Transverse colon (tissue), 4 donors: ENCODE measurements at places on chromosomes 3 and 15.

- no peaks in the 10 kb centered on the region for H3K4me1 ChIP-seq
- DNase-seq = no peak
- H3K36me3 ChIP-seq = no peaks in the 10 kb centered on the region
- H3K4me3 ChIP-seq = no peak overlapping the region
These were observed 52.1 kb downstream of the LSM3 start for GRCh38 chr3:14230729-14231128.

- no peaks in the 10 kb centered on the region for H3K36me3 ChIP-seq
- no peak for DNase-seq
- no peak overlapping the region for H3K4me3 ChIP-seq
- no peak overlapping the region for H3K27ac ChIP-seq
These were observed 31.9 kb downstream of the EHD4 start for GRCh38 chr15:41940441-41940857.

DNA sequence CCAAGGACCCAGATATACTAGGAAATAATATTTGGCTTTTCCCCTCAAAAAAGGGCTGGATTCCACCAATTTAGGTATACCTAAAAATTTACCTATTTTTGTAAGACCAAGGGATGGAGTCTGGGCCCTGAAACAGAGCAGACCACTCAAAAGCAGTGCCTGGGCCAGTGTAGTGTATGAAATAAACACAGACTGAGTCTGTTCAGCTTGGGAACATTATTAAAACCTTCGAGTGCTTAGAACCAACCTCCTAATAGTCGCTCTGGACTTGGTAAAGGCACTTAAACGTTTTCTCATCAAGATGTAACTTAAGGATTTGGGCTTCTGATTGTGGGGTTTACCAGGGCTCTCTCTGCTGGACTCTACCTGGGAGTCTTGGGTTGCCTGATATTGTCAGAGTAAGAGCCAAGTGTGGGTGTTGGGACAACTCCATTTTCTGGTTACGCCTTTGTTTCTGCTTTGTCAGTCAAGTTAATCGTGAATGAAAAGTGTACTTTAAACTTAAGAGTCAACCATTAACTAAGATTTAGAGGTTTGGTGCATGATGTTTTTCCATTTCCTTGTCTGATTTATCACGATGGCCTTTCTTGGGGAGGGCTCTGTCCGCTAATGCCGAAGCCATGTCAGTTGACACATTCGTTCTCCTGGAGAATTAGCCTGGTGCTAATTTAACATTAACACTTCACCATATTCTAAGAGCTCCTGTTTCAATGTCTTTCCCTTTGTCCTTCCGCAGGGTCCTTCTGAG is 221.0 kb upstream of the TPM1 start:
- no peaks in the 10 kb centered on the region for H3K36me3 ChIP-seq
- peaks cover 50% of the 10 kb centered on the region for H3K4me1 ChIP-seq
- peak; percentile 46 for DNase-seq
- H3K27me3 ChIP-seq = no peaks in the 10 kb centered on the region

DNA sequence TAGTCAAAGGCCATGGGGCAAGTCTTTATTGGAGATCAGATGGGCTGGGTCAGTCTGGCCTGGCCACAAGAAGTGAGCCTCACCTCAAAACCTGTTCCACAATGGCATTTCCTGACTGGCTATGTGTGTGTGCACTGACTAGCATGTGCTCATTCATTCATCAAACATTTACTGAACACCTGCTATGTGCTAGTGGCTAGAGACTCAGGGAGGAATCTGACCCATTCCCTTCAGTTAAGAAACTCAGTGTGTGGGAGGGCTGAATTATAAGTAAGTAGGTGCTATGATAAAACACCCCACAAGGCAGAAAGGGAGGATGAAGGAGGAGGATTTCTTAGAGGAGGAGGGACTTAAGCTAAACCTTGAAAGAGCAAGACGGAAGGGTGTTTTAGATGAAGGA is 5.4 kb upstream of the CGNL1 start:
- no peak for DNase-seq
- H3K27me3 ChIP-seq = peaks cover 5% of the 10 kb centered on the region
- H3K4me3 ChIP-seq = no peak overlapping the region
- no peak overlapping the region for H3K27ac ChIP-seq

DNA sequence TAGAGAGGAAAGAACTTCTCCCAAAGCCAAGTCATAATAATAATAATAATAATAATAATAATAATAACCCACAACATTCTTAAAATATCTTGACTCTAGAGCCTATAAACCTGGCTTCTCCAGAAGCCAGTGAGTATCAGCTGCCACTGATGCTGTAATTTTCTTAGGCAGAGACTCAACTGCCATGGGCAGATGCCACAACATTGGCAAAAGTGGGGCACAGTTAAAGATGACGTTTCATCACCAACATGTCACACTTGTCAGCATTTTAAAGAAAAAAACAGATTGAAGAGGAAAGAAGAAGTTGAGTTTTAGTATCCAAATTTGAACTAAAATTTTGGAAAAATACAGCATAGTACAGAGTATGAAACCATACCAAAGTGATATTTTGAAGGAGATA is 265.0 kb downstream of the ZMAT3 start:
- H3K27me3 ChIP-seq = no peaks in the 10 kb centered on the region
- H3K4me3 ChIP-seq = no peak overlapping the region
- no peak for DNase-seq

GRCh38 chr15:91278951-91279350 is 178.9 kb downstream of the SV2B start:
- no peak overlapping the region for H3K4me3 ChIP-seq
- H3K27ac ChIP-seq = no peak overlapping the region
- no peaks in the 10 kb centered on the region for H3K36me3 ChIP-seq
- peaks cover 6% of the 10 kb centered on the region for H3K27me3 ChIP-seq
- DNase-seq = no peak

- H3K36me3 ChIP-seq = no peaks in the 10 kb centered on the region
- no peak for DNase-seq
- H3K27me3 ChIP-seq = no peaks in the 10 kb centered on the region
- peaks cover 5% of the 10 kb centered on the region for H3K4me1 ChIP-seq
- H3K4me3 ChIP-seq = no peak overlapping the region
These were observed 21.7 kb downstream of the PLA2G4F start for GRCh38 chr15:42134617-42135245.

DNA sequence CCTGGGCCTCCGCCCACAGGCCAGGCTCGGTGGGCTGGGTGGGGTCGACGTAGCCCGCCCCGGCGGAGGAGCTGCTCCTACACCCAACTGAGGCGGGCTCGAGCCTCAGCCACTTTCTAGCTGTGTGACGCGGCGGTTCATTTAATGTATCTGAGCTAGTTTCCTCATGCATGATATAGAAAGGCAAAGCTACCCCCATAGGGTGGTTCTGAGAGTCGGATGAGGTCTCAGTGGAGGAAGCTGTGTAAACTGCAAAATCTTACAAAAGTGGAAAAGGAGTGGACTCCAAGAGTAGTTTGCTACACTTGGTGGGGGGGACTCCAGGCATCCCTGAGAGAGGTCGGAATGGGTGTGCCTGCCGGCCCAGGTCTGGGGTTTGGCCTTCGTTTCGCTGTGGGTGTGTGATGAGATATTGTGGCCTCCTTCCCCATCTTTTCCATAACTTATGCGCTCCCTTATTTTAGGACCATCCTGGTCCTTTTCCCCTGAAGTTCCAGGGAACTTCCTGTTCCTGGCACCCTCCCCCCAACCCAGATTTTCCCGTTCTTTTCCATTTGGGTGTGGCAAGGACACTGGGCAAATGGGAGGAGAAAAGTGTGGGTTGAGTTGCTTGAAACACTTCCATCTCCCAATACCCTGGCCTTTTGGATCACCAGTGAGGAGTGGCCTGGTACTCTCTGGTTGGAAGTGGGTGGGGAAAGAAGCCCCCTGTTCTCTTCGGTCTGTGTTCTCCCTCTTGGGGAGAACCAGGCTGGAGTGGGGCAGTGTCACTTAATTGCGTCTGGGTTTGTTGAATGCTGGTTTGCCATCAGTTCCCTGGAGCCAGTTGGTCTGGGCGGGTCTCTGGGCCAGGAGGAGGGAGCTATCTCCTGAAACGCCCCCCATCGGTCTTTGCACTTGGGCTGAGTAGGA is 1.1 kb downstream of the PDIA5 start:
- peaks cover 43% of the 10 kb centered on the region for H3K4me1 ChIP-seq
- peak overlapping the region; percentile 57 for H3K4me3 ChIP-seq

DNA sequence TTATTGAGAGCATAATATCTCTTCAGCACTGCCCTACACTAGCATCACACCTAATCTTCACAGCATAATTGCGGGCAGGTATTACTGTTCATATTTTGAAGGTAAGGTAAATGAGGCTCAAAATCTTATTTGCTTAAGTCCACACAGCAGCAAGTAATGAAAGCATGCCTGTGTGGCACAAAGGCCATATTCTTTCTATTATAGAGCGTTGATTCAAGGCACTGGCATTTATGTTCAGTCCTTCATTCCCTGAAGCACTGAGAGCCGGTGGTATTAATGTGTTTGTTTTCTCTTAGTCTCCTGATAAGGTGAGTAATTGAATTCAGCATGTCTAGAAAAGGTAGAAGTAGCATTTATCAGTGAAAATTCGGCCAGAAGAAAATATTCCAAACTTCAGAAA is 231.2 kb downstream of the BBX start:
- H3K36me3 ChIP-seq = no peaks in the 10 kb centered on the region
- H3K4me1 ChIP-seq = no peaks in the 10 kb centered on the region
- no peak overlapping the region for H3K4me3 ChIP-seq
- no peak overlapping the region for H3K27ac ChIP-seq
- no peaks in the 10 kb centered on the region for H3K27me3 ChIP-seq

DNA sequence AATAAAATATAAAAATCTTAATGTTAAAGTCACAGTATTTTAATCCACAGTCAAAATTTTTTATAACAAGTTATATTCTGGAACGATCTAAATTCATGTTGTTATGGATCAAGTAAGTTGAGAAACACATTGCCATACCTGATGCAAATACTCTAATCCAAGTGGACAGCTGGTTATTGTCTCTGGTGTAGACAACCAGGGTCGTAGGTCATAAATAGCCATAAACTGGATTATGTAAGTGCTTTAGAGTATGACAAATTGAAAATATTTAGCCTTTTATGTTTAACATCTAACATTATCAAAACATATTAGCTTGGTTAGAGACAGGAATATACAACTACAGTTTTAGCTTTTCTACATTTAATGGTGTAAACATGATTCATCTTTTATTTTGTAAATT is 53.0 kb downstream of the PLSCR2 start:
- H3K4me3 ChIP-seq = no peak overlapping the region
- DNase-seq = no peak
- no peak overlapping the region for H3K27ac ChIP-seq
- H3K36me3 ChIP-seq = no peaks in the 10 kb centered on the region
- no peaks in the 10 kb centered on the region for H3K27me3 ChIP-seq
- H3K4me1 ChIP-seq = no peaks in the 10 kb centered on the region

DNA sequence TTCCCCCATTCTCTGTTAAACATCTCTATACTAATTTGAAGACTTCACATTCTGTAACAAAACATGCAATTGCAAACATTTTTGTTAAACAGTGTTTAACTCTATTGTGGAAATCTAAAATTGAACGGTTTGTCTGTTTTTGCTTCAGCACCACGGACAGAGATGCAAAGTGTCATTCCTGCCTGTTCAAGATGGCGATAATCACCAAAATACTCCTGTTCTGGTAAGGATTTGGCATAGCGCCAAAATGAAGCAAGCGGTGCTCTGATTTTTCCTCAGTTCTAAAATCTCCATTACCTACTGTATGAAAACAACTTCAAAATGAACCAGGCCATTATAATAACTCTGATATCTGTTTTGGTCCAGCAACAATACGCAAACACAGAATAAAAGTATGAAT is 129.7 kb upstream of the TUSC7 start:
- H3K36me3 ChIP-seq = no peaks in the 10 kb centered on the region
- no peaks in the 10 kb centered on the region for H3K4me1 ChIP-seq
- DNase-seq = no peak
- H3K27ac ChIP-seq = no peak overlapping the region
- no peaks in the 10 kb centered on the region for H3K27me3 ChIP-seq

DNA sequence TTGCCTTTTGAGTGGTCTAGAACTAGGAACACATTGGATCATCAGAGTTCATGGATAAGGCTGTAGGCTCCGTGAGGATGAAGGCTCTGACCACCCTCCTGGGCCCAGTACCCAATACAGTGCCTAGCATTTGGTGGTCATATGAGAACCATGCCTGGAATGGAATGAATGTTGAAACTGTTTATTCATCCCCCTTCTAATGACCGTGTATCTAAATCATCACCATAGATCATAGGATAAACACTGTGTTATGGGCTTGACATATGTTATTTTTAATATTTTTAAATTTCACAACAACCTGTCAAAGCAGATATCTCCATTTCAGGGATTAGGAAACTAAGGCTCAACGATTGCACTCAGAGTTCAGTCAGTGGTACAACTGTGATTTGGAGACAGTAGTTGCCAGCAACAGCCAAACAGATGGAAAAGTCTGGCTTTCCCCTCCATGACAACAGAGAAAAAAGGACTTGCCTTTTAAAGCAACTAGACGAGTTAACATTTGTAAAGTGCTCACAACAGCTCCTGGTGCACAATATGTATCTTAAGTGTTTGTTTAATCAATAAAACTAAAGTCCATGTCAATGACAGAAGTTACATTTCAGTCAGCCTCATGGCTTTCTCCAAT is 89.6 kb downstream of the TMEM266 start:
- peaks cover 7% of the 10 kb centered on the region for H3K27me3 ChIP-seq
- peaks cover 14% of the 10 kb centered on the region for H3K4me1 ChIP-seq
- H3K4me3 ChIP-seq = no peak overlapping the region
- H3K36me3 ChIP-seq = no peaks in the 10 kb centered on the region
- DNase-seq = no peak

DNA sequence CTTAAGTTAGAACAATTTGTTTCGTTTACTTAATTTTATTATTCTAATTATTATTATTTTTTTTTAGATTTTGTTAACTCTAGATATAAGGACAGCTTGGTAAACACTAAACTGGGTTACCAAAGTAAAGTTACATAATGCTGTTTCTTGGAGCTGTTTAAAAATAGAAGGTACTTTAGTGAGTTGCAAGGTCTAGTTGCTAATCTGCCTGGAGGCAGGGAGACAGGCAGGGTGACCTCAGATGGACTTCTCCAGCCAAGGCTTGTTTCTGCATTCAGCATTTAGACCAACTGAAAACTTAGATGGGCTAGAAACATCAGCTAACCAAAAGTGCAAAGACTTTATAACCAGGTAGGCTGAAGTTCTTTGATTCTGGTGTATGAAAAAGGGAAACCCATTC is 336.4 kb upstream of the GRM7 start:
- H3K27ac ChIP-seq = no peak overlapping the region
- DNase-seq = no peak
- no peaks in the 10 kb centered on the region for H3K4me1 ChIP-seq
- no peaks in the 10 kb centered on the region for H3K27me3 ChIP-seq
- no peak overlapping the region for H3K4me3 ChIP-seq

GRCh38 chr3:56363720-56364119 is 104.5 kb downstream of the ERC2 start:
- H3K4me1 ChIP-seq = no peaks in the 10 kb centered on the region
- no peaks in the 10 kb centered on the region for H3K36me3 ChIP-seq
- H3K27ac ChIP-seq = no peak overlapping the region
- no peaks in the 10 kb centered on the region for H3K27me3 ChIP-seq
- H3K4me3 ChIP-seq = no peak overlapping the region

- no peaks in the 10 kb centered on the region for H3K27me3 ChIP-seq
- H3K4me1 ChIP-seq = peaks cover 18% of the 10 kb centered on the region
- no peak overlapping the region for H3K27ac ChIP-seq
- DNase-seq = no peak
These were observed 18.1 kb downstream of the ZNF280D start for GRCh38 chr15:56715220-56715619.

GRCh38 chr3:182400838-182401237 is 392.5 kb upstream of the ATP11B start:
- H3K4me1 ChIP-seq = no peaks in the 10 kb centered on the region
- no peak overlapping the region for H3K27ac ChIP-seq
- no peak for DNase-seq
- H3K4me3 ChIP-seq = no peak overlapping the region
- no peaks in the 10 kb centered on the region for H3K27me3 ChIP-seq

- H3K36me3 ChIP-seq = no peaks in the 10 kb centered on the region
- no peak overlapping the region for H3K4me3 ChIP-seq
- no peaks in the 10 kb centered on the region for H3K4me1 ChIP-seq
- H3K27ac ChIP-seq = no peak overlapping the region
These were observed 131.1 kb upstream of the BFSP2 start for GRCh38 chr3:133268726-133269134.
